Stimulated activated CD8-positive, alpha-beta memory T cell treated with anti-CD3 and anti-CD28 coated beads, Interleukin-4, amount 100 ng/mL, for 4 hours (primary cell): ENCODE measurements at places on chromosomes 2 and 18.

GRCh38 chr2:191710411-191710900 is 32.5 kb downstream of the NABP1 start:
- DNase-seq: no peak

- DNase-seq: no peak
Measured at GRCh38 chr2:46909771-46910419, 5.7 kb downstream of the MCFD2 start.

DNA sequence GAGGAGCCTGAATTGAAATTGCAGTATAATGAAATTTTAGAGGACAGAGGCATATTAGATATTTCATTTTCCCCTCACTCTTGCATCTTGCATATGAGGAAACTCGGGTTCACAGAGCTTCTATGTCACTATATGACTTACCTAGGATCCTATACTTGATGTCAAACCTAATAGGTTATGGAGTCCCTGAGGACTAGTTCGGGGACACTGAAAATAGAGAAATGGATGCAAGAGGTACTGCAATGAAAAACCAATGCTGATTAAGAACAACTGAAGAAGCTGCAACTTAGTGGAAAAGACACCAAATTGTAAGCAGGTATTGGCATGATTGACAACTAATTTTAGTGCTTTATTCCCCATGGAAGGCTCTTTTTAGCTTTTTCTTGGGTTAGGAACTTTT is 210.1 kb downstream of the IKZF2 start:
- DNase-seq: no peak

- no peak for DNase-seq
Measured at GRCh38 chr18:45539491-45539891, 75.8 kb upstream of the SLC14A2 start.

DNA sequence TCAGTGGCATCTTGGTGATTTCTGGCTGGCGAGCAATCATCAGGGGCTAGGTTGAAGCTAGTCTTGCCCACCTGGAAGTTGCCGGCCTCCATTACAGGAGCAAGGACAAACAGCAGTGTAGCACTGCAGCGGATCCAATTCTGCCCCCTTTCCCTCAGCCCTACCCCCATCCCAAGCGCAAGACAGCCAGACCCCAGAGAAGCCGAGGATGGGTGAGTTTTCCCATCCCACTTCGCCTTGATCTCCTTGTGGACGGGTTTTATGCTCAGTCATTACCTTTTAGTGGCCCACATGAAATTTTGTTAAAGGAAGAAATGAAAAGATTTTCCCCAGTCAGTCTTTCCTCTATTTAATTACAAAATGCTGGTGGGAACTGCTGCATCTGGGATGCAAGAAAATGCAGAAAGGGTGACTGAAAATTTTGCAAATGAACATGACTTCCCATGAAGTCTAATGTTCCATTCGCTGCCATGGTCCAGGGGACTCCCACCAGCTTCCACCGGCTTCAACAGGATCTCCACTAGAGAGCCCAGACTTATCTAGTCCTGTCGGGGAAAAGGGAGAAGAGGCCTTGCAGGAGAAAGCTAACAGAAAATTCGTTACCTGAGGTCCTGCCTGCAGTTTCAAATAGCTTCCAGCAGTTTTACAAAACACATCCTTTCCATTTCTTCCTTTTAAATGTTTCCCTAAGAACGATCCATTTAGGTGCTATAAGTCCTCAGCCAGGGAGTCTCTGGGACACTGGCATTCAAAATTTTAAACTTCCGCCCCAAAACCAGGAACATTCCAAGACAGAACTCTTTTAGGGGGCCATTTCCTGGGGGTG is 1.9 kb upstream of the HOXD9 start:
- no peak for DNase-seq

DNA sequence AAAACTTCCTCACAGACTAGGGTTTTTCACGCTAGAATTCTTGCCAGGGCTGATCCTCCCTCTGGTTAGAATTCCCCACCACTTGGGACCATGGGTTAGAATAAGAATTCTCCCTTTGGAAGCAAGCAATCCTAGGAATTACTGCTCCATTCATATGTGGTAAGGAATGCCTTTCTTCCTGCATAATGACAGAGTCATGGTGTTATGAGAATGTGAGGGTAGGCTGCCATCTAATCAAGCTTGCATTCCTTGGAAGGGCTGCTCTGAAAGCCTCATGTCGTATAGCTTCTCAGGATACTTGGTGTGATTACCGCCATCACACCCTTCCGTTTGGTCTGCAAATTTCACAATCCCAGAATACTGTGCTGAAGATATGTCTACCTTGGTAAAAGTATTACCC is 1282.4 kb upstream of the PIK3C3 start:
- no peak for DNase-seq

- no peak for DNase-seq
Measured at GRCh38 chr18:33761363-33761762, 183.3 kb downstream of the ASXL3 start.

DNA sequence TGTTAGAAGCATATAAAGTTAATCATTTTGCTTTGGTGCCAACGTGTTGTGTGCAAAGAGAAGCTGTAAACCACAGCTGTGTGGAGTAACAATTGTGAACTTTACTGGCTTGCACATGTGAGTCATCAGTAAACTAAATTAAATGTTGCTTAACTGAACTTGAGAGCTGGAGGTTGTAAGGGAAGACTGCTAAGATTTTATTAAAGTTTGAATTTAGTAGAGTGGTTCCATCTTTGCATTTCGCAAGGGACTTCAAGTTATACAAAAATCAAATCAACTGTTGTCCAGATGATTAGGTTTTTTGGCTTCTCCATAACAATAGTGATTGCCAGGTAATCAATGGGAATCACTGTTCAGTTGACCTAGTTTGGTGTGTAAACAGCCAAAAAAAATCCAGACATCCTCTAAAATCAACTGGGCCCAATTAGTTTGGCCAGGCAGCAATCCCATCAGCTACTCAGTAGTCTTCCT is 247.4 kb downstream of the MYO3B start:
- no peak for DNase-seq

DNA sequence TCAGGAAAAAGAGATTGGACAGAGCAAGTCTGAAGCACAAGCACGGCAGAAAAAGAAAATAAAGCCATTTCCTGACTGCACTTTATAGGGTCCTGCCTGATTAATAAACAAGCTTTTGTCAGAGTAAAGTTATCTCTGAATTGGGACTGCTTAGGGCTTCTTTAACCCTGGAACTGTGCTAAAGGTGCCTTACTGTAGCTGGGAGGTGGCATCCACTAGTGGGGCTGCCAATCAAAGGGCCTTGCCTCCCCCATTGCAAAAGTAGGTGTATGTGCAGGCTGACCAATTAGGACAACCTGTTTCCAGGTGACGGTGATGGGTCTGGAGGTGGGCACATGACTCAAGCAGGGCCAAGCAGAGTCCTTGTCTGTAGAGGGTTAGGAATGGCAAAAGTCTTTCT is 57.4 kb upstream of the RAPH1 start:
- no peak for DNase-seq

- DNase-seq: no peak
Measured at GRCh38 chr2:158045362-158045761, 56.3 kb upstream of the UPP2 start.
